Tibial nerve (tissue), 4 donors: ENCODE measurements at places on chromosomes 7 and 10.

DNA sequence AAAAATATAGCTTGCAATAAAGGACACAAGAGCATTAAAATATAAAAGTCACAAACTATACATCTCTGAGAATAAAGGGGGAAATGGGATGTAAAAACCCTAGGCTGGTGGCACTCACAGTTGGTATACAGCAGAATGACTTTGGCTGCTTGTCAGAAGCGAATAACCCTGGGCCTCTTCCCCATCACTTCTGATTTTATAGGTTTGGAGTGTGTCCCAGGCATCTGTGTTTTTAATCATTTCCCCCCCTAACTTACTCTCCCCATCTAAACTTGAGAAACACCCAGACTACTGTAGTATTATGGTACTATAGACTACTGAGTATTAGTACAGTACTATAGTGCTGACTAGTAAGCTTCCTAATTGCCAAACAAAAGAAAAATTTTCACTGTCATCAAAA lies 1.8 kb upstream of the RPA3 start:
- H3K27me3 ChIP-seq: no peaks in the 10 kb centered on the region
- H3K4me1 ChIP-seq: peaks cover 4% of the 10 kb centered on the region
- H3K4me3 ChIP-seq: no peak overlapping the region
- no peak overlapping the region for H3K27ac ChIP-seq
- no peaks in the 10 kb centered on the region for H3K36me3 ChIP-seq
- no peak for DNase-seq

- H3K4me3 ChIP-seq: no peak overlapping the region
- H3K36me3 ChIP-seq: no peaks in the 10 kb centered on the region
- no peak for DNase-seq
- peaks cover 14% of the 10 kb centered on the region for H3K4me1 ChIP-seq
Observed at GRCh38 chr10:77915319-77916105, 11.0 kb downstream of the DLG5 start.

DNA sequence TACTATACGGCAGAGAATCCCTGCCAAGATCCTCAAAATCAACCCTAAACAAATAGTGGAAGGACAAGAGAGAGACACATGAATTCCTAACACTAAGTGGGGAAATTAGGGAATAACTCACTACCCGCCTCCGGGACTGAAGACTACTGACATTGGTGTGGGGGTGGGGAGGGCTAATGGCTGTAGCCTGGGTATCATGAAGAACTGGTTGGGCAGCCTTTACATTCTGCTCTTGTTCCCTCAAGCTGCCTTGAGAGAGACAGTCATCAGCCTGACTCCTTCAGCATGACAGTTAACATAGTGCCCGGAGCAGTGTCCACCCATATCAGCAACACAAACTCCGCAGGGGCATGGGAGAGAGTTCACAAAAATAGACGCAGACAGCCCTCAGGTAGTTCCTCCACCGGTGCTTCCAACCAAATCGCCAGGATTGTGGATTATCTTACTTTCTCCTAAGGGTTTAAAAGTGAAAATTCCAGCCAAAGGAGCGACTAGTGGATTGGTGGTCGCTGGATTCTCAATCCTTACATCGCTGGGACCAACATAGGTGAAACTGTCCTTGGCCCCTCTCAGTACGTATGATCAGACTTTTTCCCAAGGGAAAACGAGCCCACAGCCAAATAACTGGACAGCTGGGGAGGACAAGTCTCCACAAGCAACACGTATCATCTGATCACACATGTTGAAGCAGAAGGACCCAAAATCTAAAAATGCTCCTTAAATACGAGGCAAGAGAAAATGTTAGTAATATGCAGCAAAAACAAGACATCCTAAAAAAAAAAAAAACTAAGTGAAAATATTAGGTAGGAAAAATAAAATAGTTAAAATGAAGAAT lies 22.6 kb downstream of the TMEM254 start:
- H3K36me3 ChIP-seq: no peaks in the 10 kb centered on the region
- no peak for DNase-seq
- no peak overlapping the region for H3K27ac ChIP-seq
- no peak overlapping the region for H3K4me3 ChIP-seq
- no peaks in the 10 kb centered on the region for H3K4me1 ChIP-seq

DNA sequence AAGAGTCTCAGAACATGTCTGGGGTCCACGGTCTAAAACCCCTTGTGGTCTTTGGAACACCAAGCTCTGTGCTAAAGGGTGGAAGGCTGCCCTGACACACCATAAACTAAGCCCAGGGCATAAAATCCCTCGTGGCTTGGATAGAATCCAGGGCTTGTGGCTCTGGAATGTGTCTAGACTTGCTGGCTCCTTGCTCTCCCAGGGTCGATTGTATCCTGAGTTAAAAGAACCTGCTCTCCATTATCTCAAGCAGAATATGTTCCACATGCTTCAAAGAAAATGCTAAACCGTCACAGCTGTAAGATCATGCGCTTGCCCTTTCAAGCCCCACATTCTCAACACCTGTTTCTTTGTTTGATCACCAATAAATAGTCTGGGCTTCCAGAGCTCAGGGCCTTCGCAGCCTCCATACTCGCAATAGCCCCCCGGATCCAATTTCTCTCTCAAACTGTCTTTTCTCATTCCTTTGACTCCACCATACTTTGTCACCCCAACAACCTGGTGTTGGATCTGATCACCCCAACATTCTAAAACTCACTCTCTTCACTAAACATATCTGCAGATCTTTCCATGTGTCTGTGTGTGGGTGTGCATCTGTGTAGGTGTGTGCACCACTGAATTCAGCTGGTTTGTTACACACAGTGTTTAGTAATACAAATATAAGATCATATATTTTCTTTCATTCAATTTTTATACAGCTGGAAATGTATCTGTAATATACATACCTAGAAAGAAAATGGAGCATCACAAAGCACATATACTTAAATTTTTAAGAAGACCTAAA lies 238.5 kb downstream of the ZMYND11 start:
- H3K4me3 ChIP-seq: no peak overlapping the region
- no peak for DNase-seq

GRCh38 chr10:44385026-44385695 lies at the start of gene CXCL12:
CXCL12 (minus strand) TSS chr10:44385097; CDS start chr10:44385005, 92 bp downstream.
- peaks cover 26% of the 10 kb centered on the region for H3K27me3 ChIP-seq
- H3K4me1 ChIP-seq: no peaks in the 10 kb centered on the region
- H3K36me3 ChIP-seq: no peaks in the 10 kb centered on the region
- no peak for DNase-seq
- H3K27ac ChIP-seq: peak within 1 kb of the TSS; percentile 61

DNA sequence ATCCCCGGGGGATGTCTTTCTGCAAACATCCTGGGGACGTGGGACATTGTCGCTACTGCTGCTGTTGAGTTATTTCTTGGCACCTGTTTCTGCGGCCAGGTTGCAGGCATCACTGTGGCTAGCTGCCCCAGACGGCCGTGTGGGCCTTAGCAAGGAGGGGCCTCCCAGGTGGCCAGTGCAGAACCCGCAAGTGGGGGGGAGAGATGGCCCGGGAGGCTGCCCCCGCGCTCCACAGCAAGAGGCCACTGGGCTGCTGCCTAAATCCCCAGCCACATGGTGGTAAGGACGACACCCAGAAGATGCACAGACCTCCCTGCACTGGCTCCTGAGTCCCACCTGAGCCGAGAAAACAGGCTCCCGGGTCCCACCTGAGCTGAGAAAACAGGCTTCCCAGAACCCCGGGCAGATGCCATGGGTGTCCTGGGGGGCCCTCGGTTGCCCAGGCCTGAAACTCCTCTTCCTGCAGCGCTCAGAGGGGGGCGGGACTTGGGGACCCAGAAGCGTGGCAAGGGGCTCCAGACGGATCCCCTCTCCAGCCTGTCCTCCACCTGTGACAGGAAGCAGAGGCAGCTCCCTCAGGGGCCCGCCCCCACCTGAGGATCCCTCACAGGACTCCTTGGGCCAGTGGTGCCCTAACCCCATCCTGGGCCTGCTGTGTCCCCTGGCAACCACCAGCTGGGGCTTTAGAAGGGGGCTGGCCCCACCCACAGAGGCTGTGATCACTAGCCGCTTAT lies 952 bp upstream of the MAFK start:
- H3K27me3 ChIP-seq: no peaks in the 10 kb centered on the region
- H3K36me3 ChIP-seq: no peaks in the 10 kb centered on the region
- H3K4me1 ChIP-seq: no peaks in the 10 kb centered on the region
- H3K27ac ChIP-seq: no peak overlapping the region

DNA sequence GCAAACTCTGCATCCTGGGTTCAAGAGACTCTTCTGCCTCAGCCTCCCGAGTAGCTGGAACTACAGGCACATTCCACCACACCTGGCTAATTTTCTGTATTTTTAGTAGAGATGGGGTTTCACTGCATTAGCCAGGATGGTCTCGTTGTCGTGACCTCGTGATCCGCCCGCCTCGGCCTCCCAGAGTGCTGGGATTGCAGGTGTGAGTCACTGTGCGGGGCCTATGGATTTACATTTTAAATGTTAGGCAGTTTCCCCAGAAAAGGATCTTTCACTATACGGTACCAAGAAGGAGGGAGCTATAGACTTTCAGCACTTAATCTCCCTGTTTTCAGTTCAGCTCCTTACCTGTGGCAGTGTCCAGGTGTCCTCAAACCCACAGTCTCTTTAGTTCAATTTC lies 50.8 kb downstream of the SIRT1 start:
- H3K4me1 ChIP-seq: no peaks in the 10 kb centered on the region
- DNase-seq: no peak
- no peak overlapping the region for H3K4me3 ChIP-seq
- H3K27ac ChIP-seq: no peak overlapping the region
- no peaks in the 10 kb centered on the region for H3K27me3 ChIP-seq

GRCh38 chr10:14837003-14837756 lies 657 bp downstream of the CDNF start:
- peak overlapping the region; percentile 93 for H3K4me3 ChIP-seq
- H3K4me1 ChIP-seq: peaks cover 3% of the 10 kb centered on the region
- peaks cover 18% of the 10 kb centered on the region for H3K36me3 ChIP-seq
- H3K27ac ChIP-seq: peak overlapping the region; percentile 97

- H3K4me3 ChIP-seq: no peak overlapping the region
- H3K27me3 ChIP-seq: no peaks in the 10 kb centered on the region
- H3K36me3 ChIP-seq: no peaks in the 10 kb centered on the region
Observed at GRCh38 chr10:93752761-93753160, 5.0 kb upstream of the LGI1 start.

- DNase-seq: no peak
- no peaks in the 10 kb centered on the region for H3K36me3 ChIP-seq
- no peak overlapping the region for H3K4me3 ChIP-seq
- no peak overlapping the region for H3K27ac ChIP-seq
- H3K27me3 ChIP-seq: no peaks in the 10 kb centered on the region
Observed at GRCh38 chr7:77433901-77434300, 17.8 kb upstream of the GSAP start.

DNA sequence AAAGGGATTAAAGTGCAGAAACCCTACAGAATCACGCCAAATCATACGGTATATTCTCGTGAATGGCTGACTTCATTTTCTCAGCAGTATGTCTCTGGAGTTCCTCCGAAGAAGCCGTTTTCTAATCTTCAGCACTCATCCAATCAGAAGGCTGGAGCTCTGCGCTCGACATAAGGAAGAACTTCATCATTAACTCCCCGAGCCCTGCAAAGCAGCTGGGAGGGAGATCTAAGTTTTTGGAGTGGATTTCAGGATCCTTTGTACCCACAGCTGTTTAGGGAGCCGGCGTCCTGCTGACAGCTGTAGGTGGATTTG lies 40.7 kb upstream of the SDK1 start:
- H3K4me1 ChIP-seq: no peaks in the 10 kb centered on the region
- H3K27me3 ChIP-seq: no peaks in the 10 kb centered on the region
- no peaks in the 10 kb centered on the region for H3K36me3 ChIP-seq
- no peak for DNase-seq
- H3K4me3 ChIP-seq: peak overlapping the region; percentile 50

DNA sequence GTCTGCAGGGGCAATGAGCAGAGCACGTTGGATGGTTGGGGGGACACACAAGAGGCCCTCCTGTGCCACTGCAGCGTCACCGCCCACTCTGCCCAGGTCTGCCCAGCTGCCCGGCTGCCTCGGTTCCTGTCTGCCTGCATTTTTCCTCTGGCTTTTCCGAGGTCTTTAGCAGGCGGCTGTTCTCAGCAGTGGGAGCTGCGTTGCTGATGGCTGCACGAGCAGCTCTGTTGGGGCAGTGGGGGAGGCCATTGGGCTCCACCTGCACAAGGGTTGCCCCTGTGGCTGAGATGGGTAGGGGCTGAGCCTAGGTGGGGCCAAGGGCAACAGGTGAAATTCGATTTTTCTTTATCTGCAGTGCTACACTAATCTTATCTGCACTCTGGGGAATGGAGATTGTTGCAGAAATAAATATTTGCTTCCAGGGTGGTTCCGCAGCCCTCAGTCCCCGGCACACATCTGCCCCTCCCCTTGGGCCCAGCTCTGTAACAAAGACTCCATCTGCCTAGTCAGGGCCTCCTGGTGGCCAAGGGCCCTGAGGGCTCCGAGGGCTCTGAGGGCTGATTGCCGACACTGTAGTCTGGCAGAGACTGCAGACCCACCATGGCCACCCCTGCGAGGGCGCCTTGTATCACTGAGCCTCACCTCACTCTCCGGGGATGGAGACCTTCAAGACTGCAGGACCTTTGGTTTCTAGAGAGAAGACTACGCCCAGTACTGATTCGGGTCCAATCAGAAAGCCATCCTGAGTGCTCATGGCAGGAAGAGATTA lies 141.7 kb upstream of the SHH start:
- no peak for DNase-seq
- no peak overlapping the region for H3K4me3 ChIP-seq
- H3K4me1 ChIP-seq: no peaks in the 10 kb centered on the region
- no peaks in the 10 kb centered on the region for H3K27me3 ChIP-seq
- H3K36me3 ChIP-seq: no peaks in the 10 kb centered on the region

- H3K27me3 ChIP-seq: no peaks in the 10 kb centered on the region
- no peak for DNase-seq
- no peak overlapping the region for H3K27ac ChIP-seq
- no peaks in the 10 kb centered on the region for H3K36me3 ChIP-seq
- H3K4me3 ChIP-seq: no peak overlapping the region
- H3K4me1 ChIP-seq: no peaks in the 10 kb centered on the region
Observed at GRCh38 chr7:36217211-36217960, 64.3 kb downstream of the EEPD1 start.
